Colonic mucosa (tissue), 4 donors: ENCODE measurements at places on chromosomes 4 and X.

DNA sequence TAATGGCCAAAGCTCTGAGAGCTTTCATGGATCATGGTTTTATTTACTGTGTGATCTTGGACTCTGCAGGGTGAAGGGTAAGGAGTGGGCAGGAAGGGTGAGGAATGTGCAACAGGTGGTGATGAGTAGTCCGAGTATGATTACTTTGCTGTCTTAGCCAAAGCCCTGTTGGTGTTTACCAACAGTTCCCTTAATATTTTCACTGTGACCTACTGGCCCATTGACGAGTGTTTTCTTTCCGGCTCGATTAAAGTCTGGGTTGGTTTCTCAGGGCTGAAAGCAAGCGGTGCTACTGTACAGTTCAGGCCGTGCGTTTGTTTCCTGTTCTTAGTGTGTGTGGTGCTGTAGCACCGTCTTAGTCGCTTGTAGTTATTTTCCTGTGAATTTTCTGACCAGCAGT lies 2.6 kb downstream of the ARHGAP24 start:
- no peak for DNase-seq

- DNase-seq: no peak
Observed at GRCh38 chr4:101142259-101142658, 205.1 kb downstream of the PPP3CA start.

DNA sequence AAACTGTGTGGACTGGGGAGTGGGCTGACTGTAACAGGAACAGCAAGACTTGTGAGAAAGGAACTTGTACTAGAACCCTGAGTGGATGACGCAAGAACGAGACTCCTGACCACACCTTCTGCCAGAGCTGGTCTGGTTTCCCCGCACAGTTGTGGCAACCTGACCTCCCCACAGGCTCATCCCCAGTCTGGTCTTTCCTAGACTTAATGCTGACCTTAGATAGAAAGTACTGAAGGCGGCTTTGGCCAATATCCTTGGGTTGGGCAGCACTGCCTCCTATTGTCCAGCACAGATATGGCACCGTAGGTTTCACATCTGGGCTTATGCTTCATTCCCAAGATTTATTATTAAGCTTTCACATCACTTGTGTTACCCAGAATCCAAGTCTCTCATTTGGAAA lies 137.8 kb upstream of the FRG1 start:
- no peak for DNase-seq

DNA sequence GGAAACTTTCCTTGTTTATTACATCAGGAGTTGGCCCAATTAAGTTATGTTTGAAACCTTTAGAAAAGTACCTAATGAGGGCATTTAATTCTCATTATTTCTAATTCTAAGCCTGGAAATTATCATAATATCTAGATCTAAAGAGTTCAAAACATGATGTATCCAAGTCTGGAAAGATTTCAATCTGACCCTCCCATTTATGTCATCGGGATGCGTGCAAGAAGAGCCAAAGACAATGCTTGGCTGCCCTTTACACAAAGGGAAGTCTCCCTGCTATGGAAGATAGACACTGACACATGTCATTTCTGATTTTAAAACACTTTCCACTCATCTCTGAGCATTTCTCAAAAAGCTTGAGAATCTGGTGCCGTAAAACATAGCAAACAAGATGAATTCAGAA lies 222.4 kb downstream of the ANTXR2 start:
- no peak for DNase-seq

DNA sequence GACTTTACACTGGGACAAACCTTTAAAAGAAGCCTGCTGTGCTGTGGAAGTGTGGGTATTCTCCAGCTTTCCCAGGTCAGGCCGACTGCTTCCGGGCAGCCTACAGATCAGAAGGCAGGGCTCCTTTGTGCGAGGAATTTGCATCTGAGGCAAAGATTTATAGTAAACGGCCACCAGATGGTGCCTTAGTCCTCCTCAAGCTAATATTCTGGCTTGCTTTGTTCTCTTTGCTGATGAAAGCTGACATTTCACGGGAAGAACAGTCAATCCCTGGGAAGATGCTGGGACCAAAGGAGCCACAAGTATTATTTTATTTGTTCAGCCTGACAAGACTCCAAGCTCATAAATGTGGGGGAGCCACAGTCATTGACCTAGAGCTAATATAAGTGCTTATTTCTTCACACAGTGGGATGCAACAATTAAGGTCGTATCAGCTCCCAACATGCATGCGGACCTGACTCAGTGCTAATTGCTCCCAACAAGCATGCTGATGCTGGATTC lies 120.7 kb upstream of the TRIM2 start:
- peak; percentile 67 for DNase-seq

GRCh38 chrX:126339928-126340327 lies 173.8 kb upstream of the DCAF12L2 start:
- no peak for DNase-seq

DNA sequence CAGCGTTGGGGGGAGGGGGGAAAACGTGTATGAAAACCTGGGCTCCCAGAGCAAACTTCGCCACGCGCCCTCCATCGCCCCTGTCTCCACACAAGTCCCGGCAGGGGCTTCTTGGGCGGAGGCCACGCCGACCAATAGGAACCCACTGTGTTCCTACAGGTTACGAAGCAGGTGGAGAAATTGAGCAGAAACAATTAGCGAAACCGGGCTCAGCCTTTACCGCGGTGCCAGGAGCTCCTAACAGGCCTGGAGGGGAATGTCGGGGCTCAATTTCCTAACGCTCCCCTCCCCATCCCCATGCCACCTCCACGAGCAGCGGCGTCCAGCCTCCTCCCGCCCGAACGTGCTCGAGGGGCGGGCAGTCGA lies 589 bp upstream of the KIT start:
- no peak for DNase-seq

DNA sequence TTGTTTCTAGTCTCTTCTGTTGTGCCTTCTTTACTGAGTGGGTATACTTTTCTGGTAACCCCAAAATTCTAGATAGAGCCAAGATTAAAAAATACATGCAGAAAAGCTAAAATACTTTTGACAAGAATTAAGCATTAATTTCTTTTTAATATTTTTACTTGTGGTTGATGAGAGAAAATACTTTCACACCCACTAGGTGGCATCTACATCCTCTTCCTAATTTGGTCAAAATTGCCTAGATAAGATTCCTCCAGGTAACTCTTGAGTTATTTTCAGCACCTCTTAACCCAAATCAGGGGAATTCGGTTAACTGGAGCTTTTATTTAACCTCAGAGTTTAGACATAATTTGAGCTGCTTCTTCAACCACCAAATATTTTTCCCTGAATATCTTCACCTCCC lies 28.4 kb upstream of the COX7B2 start:
- no peak for DNase-seq

GRCh38 chrX:77436682-77437081 lies 10.5 kb upstream of the FGF16 start:
- DNase-seq: no peak

DNA sequence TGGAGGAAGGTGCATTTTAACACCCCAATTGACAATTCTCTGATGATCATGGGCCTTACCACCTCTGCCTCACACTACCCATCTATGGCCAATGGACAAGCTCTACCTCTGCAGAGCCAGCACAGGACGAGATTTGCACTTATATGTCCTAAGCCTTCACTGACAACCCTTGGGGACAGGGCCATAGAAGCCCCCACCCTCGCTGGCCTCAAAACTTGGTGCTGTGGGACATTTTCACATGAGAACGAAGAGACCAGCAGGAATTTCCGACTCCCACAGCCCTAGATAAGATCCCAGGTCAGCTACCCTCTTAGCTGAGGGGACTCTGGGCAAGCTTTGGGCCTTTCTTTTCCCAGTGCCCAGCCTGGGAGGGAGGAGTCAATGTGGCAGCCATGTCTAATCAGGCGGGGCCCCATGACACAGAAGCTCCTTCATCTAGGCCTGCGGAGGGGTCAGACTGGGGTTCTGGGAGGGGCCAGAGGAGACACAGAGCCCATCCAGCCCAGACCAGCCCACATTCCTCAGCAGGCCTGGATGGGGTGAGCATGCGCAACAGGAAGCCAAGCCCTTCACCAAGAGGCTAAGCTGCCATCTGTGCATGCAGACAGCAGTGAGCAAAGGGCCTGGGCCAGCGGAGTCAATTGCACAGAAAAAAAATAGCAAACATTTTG lies 12.1 kb downstream of the PJA1 start:
- peak; percentile 28 for DNase-seq

- DNase-seq: no peak
Observed at GRCh38 chrX:10244915-10245622, 88.3 kb downstream of the CLCN4 start.

GRCh38 chr4:17398035-17398434 lies 113.9 kb downstream of the QDPR start:
- no peak for DNase-seq

DNA sequence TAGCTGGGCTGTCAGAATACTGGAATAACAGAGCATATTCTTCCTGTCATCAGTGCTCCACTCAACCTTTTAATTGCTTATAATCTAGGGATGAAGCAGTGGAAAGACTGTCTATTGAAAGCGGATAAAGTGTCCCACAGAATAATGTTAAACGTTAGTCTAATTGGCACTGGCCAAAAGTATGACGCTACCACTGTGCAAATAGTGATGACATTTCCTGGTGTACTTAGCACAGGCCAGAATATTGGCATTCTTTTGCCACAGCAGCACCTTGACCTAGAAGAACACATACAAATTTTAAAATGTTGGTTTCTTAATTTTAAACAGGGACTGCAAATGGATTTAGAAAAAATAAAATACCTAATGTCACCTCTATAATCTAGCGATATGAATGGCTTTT lies 635.2 kb upstream of the SPANXN1 start:
- DNase-seq: no peak

GRCh38 chr4:136281307-136281706 lies 1251.0 kb downstream of the PCDH18 start:
- DNase-seq: no peak

DNA sequence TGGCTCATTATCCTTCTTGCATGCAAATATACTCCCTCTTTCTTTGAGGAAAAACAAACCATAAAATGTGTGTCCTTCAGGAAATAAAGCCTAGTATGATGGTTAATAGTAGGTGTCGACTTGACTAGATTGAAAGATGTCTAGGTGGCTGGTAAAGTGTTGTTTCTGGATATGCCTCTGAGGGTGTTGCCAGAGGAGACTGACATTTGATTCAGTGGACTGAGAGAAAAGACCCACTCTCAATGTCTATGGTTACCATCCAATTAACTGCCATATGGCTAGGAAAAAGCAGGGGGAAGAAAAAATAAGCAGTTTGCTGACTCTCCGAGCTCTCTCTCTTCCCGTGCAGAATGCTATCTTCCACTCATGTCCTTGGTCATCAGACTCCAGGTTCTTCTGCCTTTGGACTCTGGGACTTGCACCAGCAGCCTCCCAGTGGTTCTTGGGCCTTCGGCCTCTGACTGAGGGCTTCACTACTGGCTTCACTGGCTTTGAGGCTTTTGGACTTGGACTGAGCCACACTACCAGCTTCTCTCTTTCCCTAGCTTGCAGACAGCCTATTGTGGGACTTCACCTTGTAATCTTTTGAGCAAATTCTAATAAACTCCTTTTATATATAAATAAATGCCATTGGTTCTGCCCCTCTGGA lies 532.1 kb upstream of the HTR2C start:
- DNase-seq: no peak

- no peak for DNase-seq
Observed at GRCh38 chrX:125422986-125423385, 103.3 kb downstream of the TEX13C start.

DNA sequence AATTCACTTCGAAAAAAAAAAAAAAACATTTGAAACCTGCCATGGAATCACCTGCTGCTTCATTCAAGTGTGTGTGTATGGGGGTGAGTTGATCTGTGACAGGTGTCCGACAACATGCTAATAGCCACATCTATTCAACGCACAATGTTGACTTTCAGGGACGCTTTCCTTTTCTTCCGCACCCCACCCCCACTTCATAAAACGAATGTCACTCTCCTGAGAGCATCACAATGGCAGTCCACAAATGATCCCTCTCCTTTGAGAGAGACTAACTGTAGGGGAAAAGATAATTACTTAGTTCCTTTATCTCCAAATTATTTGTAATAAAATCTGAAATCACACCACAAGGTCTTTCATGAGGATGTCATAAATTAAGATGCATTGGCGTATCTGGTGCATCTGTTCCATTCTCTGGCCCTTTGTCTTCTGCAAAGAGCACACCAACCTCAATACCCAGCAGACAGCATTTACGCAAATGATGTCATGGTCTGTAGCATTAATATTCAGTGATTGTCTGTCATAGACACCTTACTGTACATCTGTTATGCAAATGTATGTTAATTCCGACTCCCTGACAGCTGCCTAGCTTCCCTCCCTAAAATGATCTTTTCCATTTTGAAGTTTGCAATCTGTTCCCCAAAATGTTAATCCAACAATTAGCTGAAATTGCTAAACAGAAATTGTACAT lies 640.0 kb upstream of the BOD1L1 start:
- DNase-seq: no peak

DNA sequence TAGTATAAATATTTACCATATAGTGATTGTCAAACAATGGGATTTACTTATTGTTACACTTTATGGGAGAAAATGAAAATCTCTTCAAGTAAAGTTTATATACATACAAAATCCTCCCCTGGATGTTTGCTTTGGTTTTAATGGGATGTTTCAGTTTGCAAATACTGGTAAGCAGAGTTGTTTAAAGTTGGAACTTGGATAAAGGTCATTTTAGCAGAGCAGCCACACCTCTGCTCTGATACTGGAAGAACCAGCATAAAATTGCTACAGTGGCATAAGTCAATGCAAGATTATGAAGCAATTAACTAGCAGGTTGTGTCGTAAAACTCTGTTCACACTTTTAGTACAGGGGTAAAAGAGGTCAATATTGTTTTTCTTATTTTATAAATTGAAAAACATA lies 101.2 kb downstream of the TRAPPC11 start:
- DNase-seq: peak; percentile 37

- no peak for DNase-seq
Observed at GRCh38 chr4:165005352-165005925, 26.4 kb upstream of the TRIM60 start.

- peak; percentile 69 for DNase-seq
Observed at GRCh38 chr4:88818631-88819470, 121.2 kb upstream of the NAP1L5 start.

- DNase-seq: no peak
Observed at GRCh38 chr4:178333355-178333754, 891.1 kb upstream of the AGA start.

DNA sequence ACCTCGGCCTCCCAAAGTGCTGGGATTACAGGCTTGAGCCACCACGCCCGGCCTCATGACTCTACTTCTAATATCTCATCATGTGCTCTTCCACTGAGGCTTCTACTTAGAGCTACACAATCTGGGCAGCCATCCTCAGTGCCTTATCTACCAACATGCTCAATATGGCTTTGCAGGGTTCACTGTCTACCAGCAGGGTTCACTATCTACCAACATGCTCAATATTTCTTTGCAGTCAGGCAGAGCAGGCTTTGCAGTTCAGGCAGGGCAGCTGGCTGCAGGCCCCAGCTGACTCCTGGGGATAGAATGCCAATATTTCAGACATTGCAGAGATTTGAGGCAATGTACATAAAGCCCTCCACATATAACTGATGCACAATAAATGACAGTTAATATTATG lies 47.5 kb downstream of the PKD2 start:
- peak; percentile 32 for DNase-seq

DNA sequence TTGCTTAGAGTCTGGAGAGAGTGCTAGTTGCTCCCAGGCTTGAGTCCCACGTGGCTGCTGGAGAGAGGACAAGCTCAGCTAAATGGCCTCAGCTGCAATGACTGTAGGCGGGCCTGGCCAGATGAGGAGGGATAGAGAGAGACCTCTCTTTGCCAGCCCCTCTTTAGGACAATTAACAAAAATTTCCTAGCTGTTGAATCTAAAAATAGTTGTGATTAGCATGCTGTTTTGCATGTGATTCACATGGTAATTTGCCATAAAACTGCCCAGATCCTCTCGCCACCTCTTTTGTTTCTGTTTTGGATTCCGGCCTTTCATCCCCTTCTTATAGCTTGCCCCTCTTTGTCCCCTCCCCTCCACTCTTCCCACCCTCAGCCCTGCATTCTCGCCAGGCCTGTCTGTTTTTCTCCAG lies 28.9 kb upstream of the PRPS1 start:
- DNase-seq: no peak
